Muscle of arm (tissue), 14 donors: ENCODE measurements at places on chromosomes 3 and 15.
A peak's percentile ranks its signal among the peaks of the same experiment; 100 is the strongest.

- peak; percentile 43 for DNase-seq
Observed at GRCh38 chr3:179020112-179020511, 51.5 kb downstream of the ZMAT3 start.

GRCh38 chr3:71688121-71688520, 37.1 kb downstream of the EIF4E3 start:
- no peak for DNase-seq

DNA sequence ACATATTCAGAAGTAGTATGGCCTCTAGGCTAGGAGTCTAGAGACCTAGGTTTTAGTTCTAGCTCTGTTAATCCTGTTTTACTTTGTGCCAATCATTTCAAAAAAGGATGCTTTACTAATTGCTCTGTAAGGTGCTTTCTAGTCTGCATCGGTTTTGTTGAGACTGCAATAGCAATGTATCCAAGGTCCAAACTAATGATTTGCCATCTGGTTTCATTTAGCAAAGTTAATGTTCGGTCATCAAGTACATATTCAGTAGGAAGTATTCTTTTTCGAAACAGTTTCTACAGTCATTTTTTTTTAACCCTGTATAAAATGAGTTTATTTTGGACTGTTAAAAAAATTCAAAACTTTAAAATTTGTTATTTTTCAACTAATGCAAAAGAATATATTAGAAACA, 2.0 kb upstream of the GALK2 start:
- DNase-seq: peak; percentile 41

DNA sequence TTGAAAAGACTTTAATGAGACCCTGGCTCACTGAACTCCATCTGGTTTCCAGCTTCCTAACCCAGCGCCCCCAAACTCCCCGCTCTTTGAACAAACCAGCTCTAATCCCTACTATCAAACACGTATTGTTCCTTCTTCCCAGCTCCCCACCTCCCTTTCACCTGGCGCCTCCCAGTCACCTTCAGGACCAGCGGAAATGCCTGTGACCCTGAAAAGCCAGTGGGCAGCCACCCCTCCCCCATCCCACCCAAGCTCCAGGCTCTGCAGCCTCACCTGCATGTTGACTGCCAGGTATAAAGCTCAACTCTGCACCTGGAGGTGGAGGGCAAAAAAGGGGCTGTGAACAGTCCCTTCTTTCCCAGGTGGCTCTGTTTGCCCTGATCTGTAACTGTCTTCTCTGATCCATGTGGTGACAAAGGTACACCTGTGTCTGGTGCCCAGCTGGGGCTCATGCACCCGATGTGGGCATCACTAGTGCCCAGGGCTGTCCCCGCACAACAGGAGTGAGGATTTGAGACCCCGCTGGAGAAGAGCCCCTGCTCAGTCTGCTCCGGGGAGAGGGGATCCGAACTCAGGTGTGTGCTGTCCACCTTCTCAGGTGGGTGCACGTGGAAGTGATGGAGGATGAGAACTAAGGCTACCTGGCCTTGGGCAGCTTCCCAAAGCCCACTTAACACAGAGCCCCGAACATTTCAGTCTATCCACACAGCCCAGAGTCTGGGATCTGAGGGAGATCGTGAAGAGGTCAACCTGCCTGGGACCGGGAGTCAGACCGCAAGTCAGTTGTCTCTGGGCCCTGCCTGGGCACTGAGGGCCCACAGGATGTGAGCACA, 128.9 kb downstream of the NSMCE3 start:
- DNase-seq: no peak

GRCh38 chr15:75454471-75455378, 3.2 kb upstream of the SIN3A start:
- peak; percentile 82 for DNase-seq

DNA sequence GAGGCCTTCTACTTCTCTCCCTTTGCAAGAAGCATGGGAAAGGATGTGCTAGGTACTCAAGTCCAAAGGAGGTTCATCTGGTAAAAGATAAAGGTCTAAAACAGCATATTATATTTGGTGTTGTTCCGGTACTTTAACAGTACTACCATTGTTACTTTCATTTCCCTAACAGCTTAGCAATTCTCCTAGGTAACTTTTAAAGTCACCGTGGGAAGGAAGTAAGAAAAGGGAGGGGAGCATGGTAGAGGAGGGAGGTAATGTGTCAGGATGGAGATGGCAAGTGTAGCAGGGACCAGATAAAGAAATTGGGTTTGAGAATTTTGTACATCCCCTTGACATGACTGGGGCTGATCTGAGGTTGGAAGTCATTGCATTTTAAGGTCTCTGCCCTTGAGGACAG, 89.4 kb upstream of the SKOR1 start:
- no peak for DNase-seq

GRCh38 chr3:28935146-28935545, 345.7 kb upstream of the RBMS3 start:
- DNase-seq: no peak

- no peak for DNase-seq
Observed at GRCh38 chr3:30231277-30232141, 374.9 kb upstream of the TGFBR2 start.

- no peak for DNase-seq
Observed at GRCh38 chr15:38201714-38202113, 50.9 kb upstream of the SPRED1 start.

GRCh38 chr15:89430530-89431341, 65.6 kb downstream of the RHCG start:
- DNase-seq: peak; percentile 86

- no peak for DNase-seq
Observed at GRCh38 chr15:70252951-70253320, 155.2 kb upstream of the TLE3 start.

GRCh38 chr3:74409066-74409465, 205.4 kb downstream of the CNTN3 start:
- DNase-seq: no peak

DNA sequence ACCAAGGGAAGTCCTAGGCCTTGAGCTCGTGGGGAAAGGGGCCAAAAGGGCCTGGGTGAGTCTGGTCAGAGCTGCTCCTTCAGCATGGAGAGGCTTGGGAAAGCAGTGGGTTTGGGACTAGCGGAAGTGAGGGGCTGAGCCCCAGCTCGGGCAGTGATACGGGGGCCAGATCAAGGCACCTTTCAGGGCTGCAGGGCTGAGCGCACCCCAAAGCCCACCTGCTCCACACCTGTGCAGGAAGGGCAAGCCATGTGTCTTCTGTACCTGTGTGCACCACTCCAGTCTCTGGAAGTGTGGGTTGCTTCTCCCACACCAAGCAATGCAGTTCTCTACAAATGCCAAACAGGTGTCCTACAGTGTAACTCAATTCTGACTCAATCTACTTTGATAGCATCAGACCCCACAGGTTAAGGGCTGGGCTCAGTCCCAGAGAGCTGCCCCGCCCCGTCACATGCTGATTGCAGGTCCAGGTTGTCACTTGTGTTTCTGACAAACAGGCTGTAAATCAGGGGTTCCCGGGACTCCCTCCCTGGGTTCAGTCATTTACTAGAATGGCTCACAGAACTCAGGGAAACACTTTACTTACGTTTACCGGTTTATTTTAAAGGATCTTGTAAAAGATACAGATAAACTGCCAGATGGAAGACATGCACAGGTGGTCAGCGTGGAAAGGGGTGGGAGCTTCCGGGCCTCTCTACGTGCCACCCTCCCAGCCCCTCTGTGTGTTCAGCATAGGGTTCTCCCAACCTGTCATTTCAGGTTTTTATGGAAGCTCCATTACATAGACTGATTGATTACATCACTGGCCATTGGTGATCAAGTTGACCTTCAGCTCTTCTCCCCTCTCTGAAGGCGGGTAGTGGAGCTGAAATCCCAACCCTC, 28.8 kb upstream of the KLF13 start:
- DNase-seq: no peak

DNA sequence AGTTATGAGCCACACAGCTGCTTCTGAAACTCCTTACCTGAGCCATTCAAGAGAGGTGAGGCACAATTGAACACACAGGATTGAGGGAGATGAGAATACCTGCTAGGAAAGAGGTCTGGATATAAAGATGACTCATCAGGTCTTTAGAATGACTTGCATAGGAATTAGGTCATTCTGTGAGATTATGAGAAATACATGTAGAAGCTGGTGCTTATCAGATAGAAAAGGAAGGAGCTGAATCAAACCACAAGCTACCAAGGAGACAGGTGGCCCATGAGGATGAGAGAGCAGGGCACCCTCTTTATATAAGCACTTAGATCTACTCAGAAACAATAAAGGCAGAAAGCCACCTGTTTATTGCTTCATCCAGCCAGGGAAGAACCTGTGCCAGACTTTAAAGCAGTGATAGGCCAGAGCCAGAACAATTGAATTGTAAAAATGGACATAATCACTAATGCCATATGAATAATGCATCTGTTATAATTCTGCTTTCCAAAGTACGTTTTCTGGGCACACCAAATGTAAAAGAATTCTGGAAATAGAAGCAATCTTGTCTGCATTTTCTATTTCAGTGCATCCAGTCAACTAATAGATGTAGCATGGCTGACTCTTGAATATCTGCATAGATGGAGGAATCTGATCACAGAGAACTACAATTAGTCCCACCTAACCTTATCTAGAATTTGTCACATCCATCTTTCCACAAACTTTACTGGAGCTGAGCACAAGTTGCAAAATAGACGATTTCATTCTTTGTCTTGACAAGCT, 74.9 kb downstream of the PIK3R4 start:
- DNase-seq: no peak

GRCh38 chr3:124688581-124689454, 41.4 kb upstream of the UMPS start:
- peak; percentile 79 for DNase-seq

- no peak for DNase-seq
Observed at GRCh38 chr3:99562990-99563607, 75.3 kb upstream of the COL8A1 start.

DNA sequence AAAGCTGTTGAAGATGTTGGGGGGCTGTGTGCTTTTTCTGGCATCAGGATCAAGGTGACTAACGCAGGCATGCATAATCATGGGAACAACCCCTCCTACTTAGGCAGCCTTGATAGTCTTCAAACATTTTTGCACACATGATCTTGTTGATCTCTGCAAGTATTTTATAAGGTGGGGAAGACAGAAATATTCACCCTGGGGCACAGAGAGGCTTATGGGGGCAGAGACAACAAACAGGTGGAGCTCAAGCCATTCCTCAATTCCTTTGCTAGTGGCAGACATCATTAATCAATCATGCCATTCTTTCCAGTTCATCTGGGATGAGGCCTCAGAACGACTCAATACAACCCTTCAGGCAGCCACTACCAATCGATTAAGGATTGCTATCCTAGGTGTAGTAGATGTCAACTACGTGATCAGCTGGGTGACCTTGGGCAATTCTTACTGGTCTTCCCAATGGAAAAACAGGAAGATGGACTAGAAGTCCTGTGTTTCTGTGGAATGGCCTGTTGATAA, 110.3 kb upstream of the SMAD3 start:
- DNase-seq: no peak

DNA sequence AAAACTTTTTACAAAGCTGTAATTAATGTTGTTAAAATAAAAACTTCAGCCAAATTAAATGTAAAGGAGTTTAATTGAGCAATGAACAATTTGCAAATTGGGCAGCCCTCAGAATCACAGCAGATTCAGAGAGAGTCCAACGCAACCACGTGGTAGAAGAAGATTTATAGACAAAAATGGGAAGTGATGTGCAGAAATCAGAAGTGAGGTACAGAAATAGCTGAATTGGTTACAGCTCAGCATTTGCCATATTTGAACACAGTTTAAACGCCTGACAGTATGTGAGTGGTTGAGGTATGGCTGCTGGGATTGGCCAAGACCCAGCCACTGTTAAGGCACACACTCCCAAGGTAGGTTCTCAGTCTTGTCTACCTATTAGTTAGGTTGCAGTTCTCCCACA, 14.4 kb upstream of the PLA2G4D start:
- no peak for DNase-seq

GRCh38 chr3:134832585-134832984, 37.5 kb downstream of the EPHB1 start:
- DNase-seq: no peak

- peak; percentile 74 for DNase-seq
Observed at GRCh38 chr3:73766599-73767381, 142.0 kb upstream of the PDZRN3 start.

DNA sequence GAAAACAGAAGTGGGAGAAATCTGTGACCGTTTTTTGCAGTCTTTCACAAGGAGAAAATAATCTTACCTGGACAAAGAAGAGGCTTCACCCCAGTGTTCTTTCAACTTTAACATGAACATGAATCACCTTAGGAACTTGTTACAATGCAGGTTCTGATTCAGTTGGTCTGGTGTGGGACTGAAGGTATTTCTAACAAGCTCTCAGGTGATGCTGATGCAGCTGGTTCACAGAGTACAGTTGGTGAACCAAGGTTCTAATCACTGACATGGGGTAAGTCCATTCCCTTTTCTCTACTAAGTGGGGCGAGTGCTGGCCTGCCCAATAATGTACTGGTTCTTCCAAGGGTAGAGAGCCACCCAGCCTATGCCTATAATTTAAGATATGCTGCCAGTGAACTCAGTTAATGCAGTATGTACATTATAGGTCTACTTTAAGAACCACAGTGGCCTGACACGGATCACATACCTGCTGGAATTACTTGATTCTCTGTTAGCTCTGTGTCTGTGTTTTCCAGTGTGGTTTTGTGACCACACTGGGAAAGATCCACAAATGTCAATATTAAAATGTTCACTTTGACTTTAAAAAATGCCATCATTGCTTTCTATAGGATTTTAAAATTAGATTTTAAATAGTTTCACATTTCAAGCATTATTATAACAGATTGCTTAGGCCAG, 304.1 kb downstream of the ZNF621 start:
- no peak for DNase-seq

- DNase-seq: no peak
Observed at GRCh38 chr3:153099131-153099530, 62.9 kb upstream of the RAP2B start.

DNA sequence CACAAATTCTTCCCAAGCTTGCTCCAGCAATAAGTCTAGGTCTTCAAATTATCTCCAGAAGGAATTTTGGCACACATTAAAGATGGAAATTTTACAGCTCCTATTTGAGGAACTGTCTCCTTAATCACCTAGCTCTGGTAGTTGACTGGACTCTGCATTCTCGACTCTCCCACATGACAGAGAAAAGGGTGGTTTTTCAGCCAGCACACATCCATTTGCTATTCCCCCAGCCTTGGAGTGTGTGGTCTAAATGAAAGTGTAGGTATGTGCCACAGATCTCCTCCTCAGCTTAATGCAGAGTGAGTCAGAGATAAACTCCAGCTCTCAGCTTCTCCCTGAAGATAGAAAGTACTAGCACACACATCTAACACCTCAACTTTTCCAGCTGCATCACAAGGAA, 62.2 kb upstream of the ALCAM start:
- DNase-seq: no peak

DNA sequence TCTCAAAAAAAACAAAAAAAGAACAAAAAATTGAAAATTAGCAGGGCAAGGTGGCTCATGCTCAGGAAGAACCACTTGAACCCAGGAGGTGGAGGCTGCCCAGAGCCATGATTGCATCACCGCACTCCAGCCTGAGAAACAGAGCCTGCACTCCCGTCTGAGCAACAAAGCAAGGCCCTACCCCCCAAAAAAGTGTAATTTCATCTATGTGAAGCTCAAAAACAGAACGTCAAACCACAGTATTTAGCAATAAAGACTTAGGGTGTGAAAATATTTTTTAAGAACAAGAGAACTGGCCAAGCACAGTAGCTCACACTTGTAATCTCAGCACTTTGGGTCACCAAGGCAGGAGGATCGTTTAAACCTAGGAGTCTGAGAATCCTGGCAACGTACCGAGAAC, 38.2 kb downstream of the STAG1 start:
- no peak for DNase-seq

GRCh38 chr15:63519041-63519440, 14.6 kb downstream of the USP3 start:
- DNase-seq: no peak

- no peak for DNase-seq
Observed at GRCh38 chr15:53320816-53321215, 438.6 kb downstream of the WDR72 start.
